Kasumi-1 (cell line): ENCODE measurements at places on chromosomes 5 and 9.

- DNase-seq: no peak
These were observed 25.6 kb downstream of the UNC5A start for GRCh38 chr5:176835918-176836317.

GRCh38 chr5:62737766-62738165, 159.1 kb downstream of the LRRC70 start:
- no peak for DNase-seq

DNA sequence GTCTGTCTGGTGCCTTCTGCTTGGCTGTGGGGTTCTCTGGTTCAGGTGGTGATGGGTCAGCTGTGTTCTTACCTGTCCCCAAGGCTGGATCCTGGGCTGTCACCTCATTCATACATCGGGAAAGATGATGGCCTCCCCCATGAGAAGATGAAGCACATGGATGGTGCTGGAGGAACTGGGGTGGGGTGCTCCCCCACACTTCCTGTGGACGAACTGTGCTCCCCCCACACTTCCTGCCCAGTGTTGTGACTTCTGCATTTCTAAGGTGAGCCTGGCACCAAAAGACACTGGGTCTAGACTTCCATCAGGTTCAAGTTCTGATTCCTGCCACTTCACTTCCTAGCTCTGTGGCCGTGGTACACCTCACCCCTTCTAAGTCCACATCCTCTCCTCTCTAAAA, 4.3 kb upstream of the SURF6 start:
- DNase-seq: peak; percentile 64

DNA sequence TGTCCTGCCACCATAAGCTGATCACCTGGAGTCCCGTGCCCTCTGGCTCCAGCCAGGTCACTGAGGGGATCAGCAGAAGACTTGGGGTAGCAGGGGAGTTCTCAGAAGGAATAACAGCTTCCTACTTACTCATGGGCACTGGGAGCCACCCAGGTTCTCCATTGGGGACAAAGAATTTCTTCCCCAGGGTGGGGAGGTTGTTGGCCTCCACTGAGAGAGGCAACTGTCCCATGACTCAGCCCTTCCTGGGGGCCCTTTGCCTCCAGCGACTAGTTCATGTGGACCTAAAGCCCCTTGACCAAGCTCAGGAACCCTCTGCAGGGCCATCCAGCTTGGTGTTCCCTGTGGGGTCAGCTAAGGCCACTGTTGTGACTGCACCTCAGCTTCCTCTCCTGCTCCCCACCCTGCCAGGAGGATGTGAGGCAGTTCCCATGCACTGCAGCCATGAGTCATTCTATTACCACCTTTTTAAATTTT, 175.0 kb downstream of the AUH start:
- DNase-seq: no peak

GRCh38 chr9:21031091-21031807, at the start of gene HACD4:
Gene HACD4, minus strand, starts transcription at chr9:21031640. Its CDS starts 50 bp downstream, at chr9:21031590.
- peak; percentile 28 for DNase-seq

- no peak for DNase-seq
These were observed 10.1 kb downstream of the CAMK2A start for GRCh38 chr5:150279330-150280020.

GRCh38 chr9:99690573-99690972, 131.1 kb upstream of the NR4A3 start:
- DNase-seq: no peak

GRCh38 chr9:125258832-125259534, 2.6 kb upstream of the GAPVD1 start:
- DNase-seq: peak; percentile 75

DNA sequence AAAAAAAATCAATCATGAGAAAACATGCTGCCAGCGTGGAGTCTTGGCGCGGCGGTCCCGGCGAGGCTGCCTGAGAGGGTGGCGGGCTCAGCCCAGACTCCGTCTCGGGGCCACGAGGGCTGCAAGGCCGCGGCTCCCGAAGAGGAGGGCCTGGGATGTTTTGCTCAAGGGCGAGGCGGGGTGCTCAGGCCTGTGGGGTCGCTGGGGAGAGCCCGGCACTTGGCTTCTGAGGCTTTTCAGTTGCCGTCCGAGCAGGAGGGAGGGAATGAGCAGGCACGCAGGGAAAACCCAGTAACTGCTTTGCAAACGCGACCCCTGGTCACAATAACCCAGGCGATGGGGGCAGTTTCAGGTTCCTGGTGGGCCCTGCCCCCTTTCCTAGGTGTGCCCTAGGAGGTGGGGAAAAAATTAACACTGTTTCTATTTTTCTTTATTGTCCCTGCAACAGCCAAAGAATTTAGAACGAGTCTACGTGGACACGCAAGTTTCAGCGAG, 3.2 kb upstream of the IRX2 start:
- DNase-seq: no peak

GRCh38 chr9:22138956-22139660, 130.0 kb upstream of the CDKN2B start:
- DNase-seq: no peak

DNA sequence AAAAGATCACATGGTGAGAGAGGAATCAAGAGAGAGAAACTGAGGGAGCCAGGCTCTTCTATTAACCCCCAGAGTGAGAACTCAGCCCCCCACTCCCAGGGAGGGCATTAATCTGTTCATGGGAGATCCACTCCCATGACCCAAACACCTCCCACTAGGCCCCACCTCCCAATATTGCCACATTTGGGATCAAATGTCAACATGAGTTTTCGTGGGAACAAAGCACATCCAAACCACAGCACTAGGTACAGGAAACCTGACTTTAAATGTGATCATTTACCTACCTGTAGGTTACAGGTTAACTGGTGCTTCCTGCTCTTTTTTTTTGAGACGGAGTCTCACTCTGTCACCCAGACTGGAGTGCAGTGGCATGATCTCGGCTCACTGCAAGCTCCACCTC, 16.9 kb downstream of the NNT start:
- no peak for DNase-seq

DNA sequence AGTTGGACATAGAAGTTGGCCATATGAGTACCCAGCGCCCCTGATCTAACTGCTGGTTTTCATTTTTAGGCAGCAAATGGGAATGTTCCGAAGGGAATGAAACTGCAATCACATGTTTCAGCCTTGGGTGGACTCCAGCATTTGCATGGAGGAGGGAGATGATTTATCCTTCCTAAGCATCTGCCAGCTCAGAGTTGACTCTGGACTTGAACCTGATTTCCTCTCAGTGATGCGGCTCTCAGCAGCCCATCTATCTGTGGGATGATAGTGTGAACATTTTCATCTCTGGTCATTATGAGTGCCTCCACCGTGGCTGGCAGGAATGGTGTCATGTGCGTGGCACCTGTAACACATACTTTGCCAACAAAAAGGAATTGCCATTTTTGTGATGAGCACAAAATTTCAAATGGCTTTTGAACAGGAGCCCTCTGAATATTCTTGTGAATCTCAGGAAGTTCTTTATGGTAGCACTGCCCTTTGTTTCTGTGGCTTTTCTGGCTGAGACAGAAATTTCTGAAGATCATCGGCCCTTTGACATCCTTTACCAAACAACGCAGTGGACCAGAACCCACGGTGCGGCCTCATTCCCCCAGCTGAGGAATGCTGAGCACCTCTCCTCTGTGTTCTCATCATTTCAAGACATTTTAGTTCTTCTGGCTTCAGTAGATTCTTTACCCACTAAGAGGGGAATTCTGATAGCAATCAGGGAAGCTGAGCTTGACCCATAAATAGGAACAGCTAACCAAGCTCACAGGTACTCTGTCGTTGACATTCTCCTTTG, 28.5 kb downstream of the FUBP3 start:
- no peak for DNase-seq

DNA sequence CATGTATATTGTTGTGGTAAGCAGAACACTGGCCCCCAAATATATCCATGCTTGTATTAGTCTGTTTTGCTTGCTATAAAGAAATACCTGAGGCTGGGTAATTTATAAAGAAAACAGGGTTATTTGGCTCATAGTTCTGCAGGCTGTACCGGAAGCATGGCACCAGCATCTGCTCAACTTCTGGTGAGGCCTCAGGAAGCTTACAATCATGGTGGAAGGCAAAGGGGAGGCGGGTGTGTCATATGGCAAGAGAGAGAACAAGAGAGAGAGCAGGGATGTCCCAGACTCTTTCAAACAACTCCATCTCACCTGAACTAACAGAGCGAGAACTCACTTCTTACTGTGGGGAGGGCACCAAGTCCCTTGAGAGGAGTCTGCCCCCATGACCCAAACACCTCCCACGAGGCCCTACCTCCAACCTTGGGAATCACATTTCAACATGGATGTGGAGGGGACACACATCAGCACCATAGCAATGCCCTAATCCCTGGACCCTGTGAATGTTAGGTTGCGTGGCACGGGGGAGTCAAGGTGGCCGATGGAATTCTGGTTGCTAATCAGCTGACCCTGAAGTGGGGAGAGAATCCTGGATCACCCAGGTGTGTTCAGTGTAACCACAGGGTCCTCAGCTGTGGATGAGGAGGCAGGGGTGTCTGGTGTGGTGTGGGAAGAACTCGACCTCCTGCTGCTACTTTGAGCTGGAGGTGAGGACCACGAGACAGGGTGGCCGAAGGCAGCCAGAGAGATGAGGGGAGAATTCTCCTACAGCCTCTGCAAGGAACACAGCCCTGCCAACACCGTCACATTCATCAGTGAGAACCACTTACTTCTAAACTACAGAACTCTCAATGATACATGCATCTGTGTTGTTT, 172.8 kb downstream of the AUH start:
- no peak for DNase-seq

- DNase-seq: no peak
These were observed 197.1 kb downstream of the TMC1 start for GRCh38 chr9:72718503-72718902.

GRCh38 chr5:115354246-115354645, 57.8 kb upstream of the CCDC112 start:
- DNase-seq: no peak

DNA sequence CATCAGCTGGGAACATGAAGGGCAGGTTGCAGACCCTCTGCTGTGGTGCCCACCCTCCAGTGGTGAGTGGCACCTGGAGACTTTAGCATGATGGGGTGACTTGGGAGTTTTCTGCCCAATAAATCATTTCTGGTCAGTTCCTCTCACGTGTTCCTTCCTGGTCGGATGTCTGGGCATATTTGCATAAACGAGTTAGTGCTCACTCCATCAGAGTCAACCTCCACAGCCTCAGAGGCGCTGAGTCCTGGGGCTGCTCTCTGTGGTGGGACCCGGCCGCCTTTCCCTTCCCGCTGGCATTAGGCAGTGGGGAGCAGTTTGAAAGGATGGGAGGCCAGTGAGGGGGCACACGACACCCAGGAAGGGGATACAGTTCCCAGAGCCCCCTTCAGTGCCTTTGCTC, 114.0 kb upstream of the FCN2 start:
- DNase-seq: no peak

- DNase-seq: no peak
These were observed 639 bp downstream of the PCDH1 start for GRCh38 chr5:141877356-141878185.

GRCh38 chr9:20352591-20352990, 269.7 kb downstream of the MLLT3 start:
- no peak for DNase-seq

DNA sequence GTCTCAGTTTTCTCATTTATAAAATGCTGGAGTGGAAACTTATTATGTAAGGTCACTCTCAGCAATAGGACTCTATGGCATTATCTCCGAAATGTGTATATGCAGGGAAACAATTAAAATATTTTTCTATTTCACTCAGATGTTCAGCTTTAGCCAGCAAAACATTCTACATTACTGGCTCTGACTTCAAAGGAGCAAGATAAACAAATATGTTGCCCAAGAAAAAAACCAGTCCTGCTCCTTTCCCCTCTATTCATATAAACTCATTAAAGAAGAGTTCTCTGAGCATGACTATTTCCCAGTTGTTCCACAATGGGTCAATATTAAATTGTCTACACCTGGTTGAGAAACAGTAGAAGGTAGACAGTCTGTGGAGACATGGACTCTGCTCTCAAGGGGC, 155.0 kb downstream of the NPR3 start:
- DNase-seq: no peak

GRCh38 chr9:1972672-1973071, 42.5 kb upstream of the SMARCA2 start:
- DNase-seq: no peak

DNA sequence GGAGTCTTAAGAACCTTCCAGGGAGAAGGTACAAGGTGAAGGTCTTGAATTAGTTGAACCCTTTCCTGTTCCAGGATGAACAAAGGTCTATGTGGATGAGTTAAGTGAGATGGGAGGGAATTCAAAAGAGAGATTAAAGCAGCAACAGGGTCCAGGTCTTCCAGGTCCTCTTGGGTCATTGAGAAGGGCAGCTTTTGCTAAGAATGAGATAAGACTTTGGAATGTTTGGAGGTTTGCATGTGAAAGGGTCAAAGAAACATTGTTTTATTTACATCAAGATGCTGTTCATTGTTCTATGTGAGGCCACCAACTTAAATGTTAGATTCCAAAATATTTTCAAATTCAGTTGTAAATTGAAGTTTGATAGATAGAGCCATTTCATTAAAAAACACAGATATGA, 463.9 kb downstream of the ANXA1 start:
- DNase-seq: no peak

DNA sequence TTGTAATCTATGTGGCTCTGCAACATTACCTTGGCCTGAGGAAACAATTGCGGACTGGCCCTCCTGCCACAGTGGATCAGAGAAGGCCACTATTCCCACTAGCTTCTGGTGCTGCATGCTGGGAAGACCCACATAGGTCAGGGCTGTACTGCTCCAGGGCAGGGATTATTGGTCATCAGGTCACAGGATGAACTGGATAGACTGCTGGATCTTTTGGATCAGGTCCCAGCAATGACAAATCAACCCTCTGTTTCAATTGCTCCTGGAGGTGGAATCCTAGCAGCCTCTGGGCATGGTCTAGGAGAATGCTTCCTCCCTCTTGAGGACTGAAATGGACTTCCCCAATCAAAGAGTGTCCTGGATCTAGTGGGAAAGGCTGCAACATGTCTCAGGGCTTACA, 66.7 kb upstream of the PHF24 start:
- DNase-seq: no peak

DNA sequence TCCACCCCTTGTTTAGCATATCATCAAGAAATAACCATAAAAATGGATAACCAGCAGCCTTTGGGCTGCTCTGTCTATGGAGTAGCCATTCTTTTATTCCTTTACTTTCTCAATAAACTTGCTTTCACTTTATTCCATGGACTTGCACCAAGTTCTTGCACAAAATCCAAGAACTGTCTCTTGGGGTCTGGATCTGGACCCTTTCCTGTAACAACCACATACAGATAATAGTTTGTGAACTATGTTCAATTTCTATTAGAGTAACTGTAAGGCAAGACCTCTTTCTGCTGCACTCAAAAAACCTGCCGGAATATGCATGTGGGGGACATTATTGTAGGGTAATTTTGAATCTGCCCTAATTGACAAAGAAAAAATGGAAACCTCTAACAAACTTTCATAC, 66.9 kb upstream of the TMEM215 start:
- DNase-seq: no peak

DNA sequence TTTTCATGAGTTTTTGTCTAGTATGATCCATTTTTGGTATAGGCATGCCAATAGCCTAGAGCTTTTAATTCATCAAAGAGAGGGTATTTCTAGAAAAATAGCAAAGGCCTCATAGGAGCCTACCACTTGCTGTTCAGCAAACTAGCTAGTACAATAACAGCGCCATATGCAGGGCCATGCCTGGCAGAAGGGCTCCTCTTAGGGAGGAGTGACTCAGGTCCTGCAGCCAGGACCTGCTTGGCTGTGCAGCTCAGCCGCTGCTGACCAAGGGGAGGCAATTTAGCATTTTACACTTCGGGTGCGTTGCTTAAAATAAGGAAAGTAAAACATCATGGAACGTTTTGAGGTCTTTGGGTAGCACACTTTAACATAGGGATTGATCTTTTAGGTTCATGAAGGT, 100.6 kb downstream of the TRIO start:
- no peak for DNase-seq

- no peak for DNase-seq
These were observed 2.0 kb upstream of the APC start for GRCh38 chr5:112735702-112736101.

GRCh38 chr9:6186691-6187090, 28.9 kb upstream of the IL33 start:
- no peak for DNase-seq
